ENCODE measurements at places on chromosomes 3 and 15.
A peak's percentile ranks its signal among the peaks of the same experiment; 100 is the strongest.

- no peak for DNase-seq
These were observed 17.5 kb upstream of the SPTSSB start for GRCh38 chr3:161388855-161389254.

DNA sequence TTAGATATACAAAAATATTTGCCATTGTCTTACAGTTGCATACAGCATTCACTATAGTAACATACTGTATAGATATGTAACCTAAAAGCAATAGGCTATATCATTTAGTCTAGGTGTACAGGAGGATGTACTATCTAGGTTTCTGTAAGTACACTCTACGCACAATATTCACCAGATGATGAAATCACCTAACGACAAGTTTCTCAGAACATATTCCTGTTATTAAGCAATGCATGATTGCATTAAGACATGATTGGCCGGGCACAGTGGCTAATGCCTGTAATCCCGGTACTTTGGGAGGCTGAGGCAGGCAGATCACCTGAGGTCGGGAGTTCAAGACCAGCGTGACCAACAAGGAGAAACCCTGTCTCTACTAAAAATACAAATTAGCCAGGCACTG, 14.5 kb upstream of the PRKCI start:
- DNase-seq, result peak; percentile 49

GRCh38 chr3:157091083-157091833, 68.7 kb downstream of the CCNL1 start:
- DNase-seq, result no peak

DNA sequence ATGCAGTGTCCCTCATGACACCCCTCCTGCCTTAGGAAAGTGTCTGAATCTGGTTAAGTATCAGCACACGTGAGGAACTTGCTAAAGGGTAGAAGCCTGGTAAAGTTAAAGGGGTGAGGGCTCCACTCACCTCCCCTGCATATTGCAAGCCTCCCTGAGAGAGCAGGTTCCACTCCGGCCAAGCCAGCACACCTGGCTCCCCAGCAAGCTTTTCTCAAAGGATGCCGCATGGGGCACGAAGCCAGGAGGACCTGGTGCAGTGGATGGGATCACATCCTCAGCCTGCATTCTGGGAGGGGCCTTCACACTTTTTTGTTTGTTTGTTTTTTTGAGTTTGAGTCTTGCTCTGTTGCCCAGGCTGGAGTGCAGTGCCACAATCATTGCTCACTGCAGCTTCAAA, 79.9 kb downstream of the PCSK6 start:
- DNase-seq, result no peak

DNA sequence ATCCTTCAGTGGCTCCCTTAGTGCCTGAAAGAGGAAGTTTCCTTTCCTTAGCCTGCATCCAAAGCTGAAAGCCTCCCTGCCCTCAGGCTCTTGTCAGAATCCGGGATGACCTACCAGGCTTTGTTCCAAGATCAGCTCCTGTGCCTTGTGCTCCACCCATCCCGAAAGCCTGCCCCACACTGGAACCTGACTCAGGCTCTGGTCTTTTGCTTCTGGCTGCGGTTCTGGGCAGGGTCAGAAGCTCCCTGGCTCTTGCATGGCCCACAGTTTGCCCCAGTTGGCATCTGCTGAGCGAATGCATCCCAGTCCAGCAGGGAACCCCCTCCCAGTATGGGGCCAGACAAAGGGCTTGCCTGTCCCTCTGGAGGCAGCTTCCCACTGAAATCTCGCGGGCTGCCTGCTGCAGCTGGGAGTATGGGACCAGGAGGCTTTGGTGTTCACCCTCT, 25.9 kb upstream of the KIF23 start:
- DNase-seq, result no peak

- peak; percentile 64 for DNase-seq
These were observed 275.4 kb downstream of the NEK10 start for GRCh38 chr3:27093771-27094170.

Measured in iris pigment epithelial cell (primary cell).